NCI-H1417 treated with DMSO at 0.1 percent for 48 hours (cell line): ENCODE measurements at places on chromosomes 4 and X.

- DNase-seq, result no peak
Measured at GRCh38 chr4:139852612-139853269, 187.1 kb downstream of the MGST2 start.

DNA sequence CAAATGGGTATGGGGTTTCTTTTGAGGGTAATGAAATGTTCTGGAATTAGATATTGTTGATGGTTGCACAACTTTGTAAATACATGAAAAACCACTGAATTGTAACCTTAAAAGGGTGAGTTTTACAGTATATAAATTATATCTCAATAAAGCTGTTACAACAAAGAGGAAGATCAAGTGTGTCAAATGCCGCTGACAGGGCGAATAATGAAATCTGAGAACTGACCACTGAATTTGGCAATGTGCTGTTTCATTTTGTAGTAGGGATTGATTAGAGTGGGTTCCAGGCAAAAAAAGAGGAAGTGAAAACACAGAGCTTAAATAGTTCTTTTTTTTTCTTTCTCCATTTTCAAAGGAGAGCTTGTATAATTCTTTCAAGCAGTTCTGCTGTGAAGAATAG is 161.1 kb upstream of the NAP1L5 start:
- DNase-seq, result no peak

- DNase-seq, result no peak
Measured at GRCh38 chr4:3856604-3857204, 90.5 kb downstream of the ADRA2C start.

DNA sequence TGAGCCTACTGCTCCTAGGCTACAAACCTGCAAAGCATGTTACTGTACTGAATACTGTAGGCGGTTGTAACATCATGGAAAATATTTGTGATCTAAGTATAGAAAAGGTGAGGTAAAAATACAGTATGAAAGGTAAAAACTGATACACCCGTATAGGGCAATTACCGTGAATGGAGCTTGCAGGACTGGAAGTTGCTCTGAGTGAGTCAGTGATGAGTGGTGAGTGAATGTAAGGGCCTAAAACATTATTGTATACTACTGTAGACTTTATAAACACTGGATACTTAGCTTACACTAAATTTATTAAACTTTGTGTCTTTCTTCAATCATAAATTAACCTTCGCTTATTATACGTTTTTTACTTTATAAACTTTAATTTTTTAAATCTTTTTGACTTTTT is 3.7 kb downstream of the KIF4A start:
- no peak for DNase-seq

- no peak for DNase-seq
Measured at GRCh38 chrX:144275843-144276242, 392.0 kb downstream of the UBE2NL start.

DNA sequence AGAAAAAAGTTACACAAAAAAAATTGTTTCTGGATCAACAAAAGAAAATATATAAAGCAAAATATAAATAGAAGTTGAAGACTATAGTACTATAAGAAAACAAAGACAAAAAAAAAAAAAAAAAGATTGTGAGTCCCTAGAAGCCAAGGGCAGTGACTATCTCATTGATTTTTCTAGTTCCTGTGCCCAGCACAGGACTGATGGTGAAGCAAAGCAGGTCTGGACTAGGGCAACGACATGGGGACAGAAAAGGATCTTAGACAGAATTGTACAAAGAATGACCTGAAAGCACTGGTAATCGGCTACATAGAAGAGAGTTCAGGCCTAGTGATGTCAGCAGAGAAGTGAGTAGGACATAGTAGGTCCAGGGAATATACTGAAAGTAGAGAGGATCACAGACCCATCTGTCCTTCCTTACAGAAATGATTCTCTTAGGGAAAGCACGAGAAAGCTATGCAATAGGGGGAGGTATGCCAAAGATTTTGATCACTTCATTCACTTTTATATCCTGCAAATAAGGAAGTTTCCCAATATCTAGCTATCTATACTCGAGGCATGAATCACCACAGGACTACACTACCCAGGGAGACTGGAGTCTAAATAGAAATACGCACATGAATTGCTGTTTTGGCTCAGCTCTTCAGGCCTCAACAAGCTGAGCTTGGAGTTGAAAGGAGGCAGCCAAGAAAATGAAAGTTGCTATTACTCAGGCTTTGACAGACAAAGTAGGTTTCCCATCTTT is 230.9 kb upstream of the GPC4 start:
- no peak for DNase-seq

DNA sequence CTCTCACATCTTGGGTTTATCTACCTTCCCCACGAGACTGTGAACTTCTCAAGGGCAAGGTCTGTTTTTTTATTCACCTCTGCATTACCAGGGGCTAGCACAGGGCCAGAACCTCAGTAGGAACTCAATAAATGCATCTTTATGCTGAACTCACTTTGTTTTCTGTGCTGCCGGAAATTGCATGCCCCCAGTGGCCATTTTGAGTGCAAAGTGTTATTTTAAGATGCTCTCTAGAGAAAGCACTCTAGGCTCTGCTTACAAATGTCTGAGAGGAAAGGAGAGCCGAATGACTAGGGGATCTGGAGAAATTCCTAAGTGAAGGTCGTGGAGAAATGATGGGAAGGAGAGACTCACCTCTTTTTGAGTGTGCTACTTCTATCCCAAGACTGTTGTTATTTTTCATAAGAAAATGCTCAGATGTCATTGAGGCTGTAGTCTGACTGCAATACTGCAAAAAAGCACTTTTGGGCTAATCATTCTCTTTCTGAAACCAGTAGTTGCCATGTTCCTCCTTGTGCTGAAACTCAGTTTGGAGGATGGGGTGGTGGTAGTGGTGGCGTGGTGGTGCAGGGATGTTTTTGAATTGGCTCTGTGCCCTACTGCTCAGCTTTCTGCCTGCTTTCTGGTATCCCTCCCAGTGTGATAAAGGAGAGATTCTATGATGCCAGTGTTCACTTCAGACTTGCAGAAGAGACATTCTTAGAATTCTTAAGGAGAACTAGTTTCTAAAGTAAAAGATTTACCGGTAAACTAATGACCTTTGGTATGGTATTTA is 41.3 kb downstream of the DOCK11 start:
- DNase-seq, result no peak

DNA sequence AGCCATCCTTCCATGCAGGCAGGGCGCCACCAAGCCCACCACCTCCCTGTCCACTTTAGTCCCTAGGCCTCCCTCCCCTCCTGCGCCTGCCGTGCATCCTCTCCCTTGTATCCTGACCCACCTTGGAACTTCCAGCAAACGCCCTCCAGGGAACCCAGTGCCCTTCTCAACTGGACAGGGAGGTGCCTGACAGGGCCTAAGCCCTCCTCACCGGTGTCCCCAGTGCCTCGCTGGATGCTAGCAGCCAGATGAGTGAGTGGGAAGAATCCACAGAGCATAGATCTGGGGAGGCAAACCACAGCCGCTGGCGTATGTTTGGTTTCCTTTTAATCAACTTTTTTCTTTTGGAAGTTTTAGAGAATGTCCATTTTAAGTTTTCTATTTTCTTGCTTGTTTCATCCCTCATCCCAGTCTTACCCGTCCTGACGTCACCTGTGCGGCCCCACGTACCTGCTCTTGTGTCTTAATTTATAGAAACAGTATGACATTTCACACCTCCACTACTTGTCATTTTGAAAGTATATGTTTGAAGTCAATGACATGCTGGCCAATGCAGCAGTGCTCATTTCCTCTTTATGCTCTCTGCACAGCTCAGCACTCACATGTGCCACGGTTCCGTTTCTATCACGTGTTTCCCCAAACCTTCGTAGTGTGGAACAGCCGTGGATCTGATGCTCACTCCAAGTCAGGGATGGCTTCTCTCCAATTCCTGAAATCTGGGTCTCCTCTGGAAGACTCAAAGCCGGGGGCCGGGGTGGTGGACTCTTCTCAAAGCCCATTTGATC is 3.4 kb upstream of the HMX1 start:
- DNase-seq, result no peak

- no peak for DNase-seq
Measured at GRCh38 chr4:89579771-89580170, 257.2 kb downstream of the SNCA start.

- no peak for DNase-seq
Measured at GRCh38 chr4:17077105-17077504, 178.7 kb upstream of the LDB2 start.

DNA sequence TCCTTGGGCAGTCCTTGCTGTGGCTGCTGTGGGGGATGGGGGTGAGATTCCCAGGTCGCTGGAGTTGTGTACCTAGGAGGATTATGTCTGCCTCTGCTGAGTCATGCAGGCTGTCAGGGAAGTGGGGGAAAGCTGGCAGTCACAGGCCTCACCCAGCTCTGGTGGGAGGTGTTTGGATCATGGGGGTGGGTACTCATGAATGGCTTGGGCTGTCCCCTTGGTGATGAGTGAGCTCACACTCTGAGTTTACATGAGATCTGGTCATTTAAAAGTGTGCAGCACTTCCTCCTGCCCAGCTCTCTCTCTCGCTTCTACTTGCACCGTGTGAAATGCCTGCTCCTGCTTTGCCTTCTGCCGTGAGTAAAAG is 24.6 kb upstream of the PDLIM3 start:
- DNase-seq, result no peak

- no peak for DNase-seq
Measured at GRCh38 chr4:13543032-13543838, 1.1 kb downstream of the NKX3-2 start.

- no peak for DNase-seq
Measured at GRCh38 chrX:152901816-152902501, 4.1 kb downstream of the ZNF185 start.

GRCh38 chr4:1469043-1469442 is 62.8 kb upstream of the NKX1-1 start:
- no peak for DNase-seq

GRCh38 chrX:153766871-153767673 is 3.0 kb downstream of the PLXNB3 start:
- no peak for DNase-seq

- no peak for DNase-seq
Measured at GRCh38 chr4:109631532-109632108, 71.6 kb downstream of the MCUB start.

GRCh38 chrX:46953137-46953527 is 40.9 kb downstream of the JADE3 start:
- DNase-seq, result no peak

DNA sequence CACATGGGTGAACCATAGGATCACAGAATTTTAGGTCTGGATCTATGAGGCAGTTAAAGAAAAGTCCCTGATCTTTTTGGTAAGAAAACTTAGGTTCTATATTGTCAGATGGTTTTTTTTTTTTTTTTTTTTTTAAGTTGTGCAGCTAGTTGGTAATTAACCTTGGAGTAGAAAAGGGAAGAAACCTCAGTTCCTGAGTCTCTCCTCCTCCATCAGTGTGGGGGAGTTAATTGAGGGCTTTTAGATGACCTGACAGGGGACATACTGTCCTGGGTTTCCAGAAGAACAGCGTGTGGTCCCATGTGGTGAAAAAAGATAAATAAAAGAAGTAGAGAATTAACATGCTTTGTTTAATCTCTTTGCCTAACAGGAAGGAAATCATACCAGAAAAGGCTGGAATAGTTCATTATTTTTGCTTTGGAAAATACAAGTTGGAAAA is 123.7 kb downstream of the ARHGAP10 start:
- DNase-seq, result no peak

- DNase-seq, result no peak
Measured at GRCh38 chr4:17400686-17401085, 111.2 kb downstream of the QDPR start.

DNA sequence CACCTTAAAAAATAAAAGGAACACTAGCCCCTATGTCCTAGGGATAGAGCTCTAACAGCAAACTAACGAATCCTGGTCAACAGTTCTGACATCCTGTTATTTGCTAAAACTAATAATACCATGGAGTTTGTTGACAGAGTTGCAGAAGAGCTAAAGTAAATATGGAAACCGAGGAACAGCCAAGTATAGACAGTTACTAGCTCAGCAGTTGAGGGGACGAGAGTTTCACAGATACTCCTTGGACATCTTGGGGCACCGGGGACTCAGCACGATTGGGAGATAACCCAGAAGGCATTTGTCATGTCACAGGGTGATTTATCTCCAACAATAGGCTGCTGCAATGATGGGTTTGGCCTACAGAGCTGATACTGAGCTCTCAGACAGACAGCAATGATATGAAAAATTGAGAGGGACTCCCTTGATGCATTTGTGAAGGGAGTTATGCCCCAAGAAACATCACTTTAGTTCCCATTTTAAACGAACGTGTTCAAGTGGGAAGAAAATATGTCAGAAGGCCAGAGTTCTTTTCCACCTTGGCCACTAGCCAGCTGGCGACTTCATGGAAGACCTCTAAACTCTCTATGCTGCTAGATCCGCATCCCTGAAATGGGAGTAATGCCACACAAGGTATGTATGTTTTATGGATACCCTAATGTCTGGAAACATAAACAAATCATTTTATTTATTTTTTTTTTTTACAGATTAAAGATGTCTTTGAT is 48.6 kb downstream of the TSC22D3 start:
- no peak for DNase-seq

GRCh38 chrX:56313308-56313707 is 81.2 kb downstream of the KLF8 start:
- DNase-seq, result no peak

GRCh38 chr4:48594180-48594579 is 104.1 kb downstream of the ZAR1 start:
- DNase-seq, result no peak

DNA sequence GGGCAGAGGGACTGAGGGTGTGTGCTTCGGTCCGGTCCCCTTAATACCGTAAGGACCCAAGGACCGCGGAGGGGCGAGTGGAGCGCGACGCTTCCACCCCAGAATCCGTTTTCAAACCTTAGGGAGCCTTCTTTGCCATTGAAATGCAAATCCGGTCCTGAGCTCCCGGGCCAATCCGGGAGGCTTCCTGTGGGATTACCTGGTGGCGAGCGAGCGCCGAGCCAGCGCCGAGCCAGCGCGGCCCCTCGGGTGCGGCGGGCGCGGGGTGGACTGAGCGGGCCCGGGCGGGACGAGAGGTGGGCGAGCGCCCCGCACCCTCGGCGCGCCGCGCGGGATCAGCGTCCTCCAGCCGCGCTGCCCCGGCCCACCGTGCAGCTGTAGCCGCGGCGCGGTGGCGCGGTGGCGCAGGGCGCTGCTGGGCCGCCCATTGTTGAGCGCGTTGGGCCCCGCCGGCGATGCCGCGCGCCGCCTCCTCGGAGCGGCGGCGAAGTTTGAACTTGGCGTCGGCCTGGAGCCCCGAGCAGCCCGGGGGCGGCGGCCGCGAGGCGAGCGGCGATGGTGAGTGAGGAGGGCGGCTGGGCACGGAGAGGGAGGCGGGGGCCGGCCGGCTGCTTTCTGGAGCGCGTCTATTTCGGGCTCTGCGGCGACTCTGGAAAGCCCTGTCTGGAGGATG is 208.7 kb downstream of the SOWAHB start:
- no peak for DNase-seq

GRCh38 chrX:115535844-115536243 is 25.1 kb upstream of the PLS3 start:
- DNase-seq, result no peak

DNA sequence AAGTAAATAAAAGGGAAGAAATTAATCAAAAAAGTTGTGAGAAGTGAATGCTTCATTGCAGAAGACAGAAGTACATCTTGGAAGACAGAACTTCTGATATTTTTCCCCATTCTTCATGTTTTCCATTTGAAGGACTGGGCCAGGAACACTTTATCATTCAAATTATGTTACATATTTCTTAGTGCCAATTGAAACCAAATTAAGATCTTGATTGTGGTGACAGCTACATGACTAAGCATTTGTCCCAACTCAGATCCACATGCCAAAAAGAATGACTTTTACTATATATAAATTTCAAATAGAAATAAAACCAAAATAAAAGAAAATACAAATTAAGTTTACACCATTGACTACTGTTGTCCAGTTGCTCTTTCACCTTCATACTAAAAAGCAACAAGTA is 14.0 kb upstream of the FGF5 start:
- DNase-seq, result no peak
